ENCODE measurements at places on chromosomes 12 and 14.

DNA sequence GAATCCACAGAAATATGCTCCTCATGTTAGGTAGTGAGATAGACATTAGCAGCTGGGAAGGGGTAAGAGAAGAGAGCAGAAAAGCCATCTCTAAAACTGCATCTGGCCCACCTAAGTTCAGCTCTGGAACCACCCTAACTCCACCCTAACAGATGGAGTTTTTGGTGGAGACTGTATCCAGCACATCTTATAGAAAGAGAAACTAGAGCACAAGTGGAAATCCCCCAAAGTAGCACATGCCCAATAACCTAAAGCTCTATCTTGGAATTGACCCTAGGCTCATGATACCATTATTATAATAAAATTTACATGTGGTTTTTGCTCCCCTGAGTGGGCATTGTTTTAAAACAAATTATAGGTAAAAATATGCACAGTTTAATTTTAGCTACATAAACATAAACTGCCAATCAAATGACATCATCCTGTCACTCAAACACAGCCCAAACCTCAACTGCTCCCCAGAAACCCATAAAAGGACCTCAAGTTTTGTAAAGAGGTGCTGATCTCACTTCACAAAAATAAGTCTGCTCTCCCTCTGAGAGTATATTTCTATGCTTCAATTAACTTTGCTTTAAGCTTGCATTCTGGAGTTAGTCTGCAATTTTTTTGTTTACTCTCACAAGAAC, 206.4 kb downstream of the PIK3C2G start:
- DNase-seq, result no peak

DNA sequence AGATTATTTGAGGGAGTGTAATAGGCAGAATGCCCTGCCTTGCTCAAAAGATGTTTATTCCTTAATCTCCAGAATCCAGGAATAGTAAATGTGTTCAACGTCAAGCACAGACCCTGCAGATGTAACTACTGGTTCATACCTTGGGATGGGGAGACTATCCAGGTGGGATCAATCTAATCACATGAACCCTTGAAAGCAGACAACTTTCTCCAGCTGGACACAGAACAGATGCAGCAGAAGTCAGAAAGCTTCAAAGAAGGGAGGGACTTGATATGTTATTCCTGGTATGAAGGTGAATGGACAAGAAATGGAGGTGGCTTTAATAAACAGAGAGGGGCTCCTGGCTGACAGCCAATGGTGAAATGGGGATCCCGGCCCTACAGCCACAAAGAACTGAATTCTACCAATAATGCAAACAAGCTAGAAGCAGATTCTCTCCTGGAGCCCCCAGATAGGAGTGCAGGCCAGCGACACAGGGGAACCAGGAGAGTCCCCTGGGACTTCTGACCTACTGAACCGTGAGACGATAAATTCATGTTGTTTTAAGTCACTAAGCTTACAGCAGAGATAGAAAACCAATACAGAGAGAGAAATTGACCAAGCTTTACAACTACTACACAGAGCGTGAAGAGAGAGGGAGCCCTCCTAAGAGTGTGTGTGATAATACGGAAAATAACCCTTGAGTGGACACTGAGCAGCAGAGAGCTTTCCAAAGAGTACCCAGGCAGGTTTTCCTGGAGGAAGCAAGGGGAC, 133.5 kb upstream of the TMEM132C start:
- DNase-seq, result no peak

DNA sequence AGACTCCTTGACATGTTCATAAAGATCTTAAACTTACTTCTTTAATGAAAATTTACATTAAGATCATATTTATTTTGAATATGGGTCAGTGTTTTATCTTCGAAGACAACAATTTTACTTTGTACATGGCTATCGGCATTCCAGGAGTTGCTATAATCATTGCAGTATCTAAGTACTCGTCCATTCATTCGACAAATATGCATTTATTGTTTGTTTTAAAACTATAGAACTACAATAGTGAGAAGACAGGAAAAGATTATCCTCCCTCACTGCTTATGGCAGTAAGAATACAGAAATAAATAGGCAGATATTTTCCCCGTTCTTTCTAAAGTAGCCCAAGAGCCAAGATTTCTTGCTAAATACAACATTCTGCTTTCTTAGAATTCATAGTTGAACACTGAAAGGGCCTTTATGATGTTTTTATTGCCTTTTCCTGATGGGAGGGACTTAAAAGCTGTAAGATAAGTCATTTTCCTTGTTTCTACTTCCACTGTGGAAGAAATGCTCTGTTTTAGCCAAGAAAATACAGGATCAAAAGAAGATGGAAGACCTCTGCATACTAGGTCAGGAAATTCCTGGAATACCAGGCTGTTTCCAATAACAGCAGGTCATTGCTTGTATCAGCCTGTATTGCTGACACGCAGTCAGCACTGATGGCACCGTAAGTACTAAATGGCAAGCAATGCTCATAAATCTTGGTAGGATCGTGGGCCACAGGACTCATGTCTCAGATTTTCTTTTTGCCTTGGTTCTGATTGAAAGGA, 521.0 kb upstream of the ATP2B1 start:
- no peak for DNase-seq

GRCh38 chr12:88923631-88924030, 343.4 kb upstream of the KITLG start:
- DNase-seq, result no peak

DNA sequence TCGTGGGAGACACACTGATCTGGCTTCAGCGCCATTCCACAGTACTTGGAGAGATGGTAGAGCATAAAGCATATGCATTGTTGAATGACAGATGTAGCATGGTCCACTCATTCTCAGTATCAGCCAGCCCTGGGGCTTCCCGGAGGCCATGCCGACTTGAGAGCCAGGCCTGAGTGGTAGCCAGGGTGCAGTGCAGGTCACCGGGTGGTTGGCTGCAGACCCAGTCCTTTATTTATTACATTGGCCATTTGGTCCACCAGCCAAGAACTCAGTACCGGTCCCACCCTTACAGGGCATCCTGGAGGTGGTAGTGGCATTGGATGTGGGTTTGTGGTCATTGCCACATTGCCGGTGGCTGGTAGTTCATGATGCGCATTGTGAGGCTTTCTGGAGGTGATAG, 121.6 kb upstream of the RTL1 start:
- DNase-seq, result no peak

GRCh38 chr12:59808317-59808910, 212.6 kb downstream of the SLC16A7 start:
- DNase-seq, result peak; percentile 45

All from activated CD4-positive, alpha-beta T cell treated with anti-CD3 and anti-CD28 coated beads, Interleukin-10, Interleukin-2, amounts not matched to agents 100 ng/mL and 50 ng/mL, durations not matched to agents 16 hours and 8 hours (primary cell).